ENCODE measurements at places on chromosomes 16 and 17.

- no peak for DNase-seq
Observed at GRCh38 chr17:19759568-19760549, 11.8 kb upstream of the ALDH3A1 start.

DNA sequence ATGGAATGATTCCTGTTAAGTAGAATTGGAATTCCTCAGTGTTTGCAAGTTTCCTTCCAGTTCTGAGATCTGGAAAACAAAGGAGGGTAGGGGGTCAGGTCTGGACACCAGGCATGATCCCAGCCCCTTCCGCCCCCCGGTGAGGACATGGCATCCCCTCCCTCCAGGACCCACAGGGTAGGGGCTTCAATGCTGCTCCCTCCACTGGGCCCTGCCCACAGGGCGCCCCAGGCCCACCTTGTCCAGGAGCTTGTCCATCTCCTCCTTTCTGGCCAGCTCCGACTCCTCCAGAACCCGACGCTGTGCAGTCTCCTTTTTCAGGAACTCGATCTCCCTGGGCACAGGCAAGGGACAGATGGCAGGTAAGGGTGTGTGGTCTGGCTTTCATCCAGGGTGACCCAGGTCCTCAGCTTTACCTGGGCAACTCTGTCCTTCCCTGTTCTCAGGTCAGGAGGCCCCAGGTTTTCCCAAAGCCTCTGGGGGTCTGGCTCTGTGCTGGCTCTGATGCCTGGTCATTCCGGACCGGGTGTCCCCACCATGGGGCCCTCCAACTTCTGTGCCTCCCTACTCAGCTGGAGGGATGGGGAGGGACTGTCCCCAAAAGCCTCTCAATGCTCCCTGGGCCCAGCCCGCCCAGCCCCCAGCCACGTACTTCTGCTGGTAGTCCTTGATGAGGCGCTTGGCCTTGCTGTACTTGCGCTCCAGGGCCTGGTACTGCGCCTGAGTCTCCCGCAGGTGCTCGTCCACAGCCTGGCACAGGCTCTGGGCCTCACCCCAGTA is 5.5 kb upstream of the SAMD14 start:
- DNase-seq = no peak

DNA sequence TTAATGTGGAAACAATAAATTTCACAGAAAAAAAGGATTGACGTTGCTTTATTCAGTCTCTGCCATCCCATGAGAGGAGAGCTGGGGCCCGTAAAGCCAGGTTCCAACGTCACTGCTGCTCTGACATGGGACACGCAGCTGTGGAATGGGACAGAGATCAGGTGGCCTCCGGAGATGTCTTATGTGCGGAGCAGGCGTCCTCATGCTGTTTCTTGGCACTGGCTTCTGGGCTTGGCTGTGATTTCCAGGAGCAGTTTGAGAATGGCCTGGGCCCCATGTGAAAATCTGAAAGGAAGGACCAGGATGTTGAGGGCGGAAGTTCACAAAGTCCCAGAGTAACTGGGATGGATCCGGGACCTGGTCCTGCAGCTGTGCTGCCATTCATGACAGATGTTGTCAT is 32.4 kb downstream of the NDEL1 start:
- no peak for DNase-seq

GRCh38 chr16:77807-78443 is at the start of gene MPG:
Gene MPG (plus strand): TSS chr16:78225. CDS start chr16:78310, 85 bp downstream.
- peak; percentile 92 for DNase-seq

DNA sequence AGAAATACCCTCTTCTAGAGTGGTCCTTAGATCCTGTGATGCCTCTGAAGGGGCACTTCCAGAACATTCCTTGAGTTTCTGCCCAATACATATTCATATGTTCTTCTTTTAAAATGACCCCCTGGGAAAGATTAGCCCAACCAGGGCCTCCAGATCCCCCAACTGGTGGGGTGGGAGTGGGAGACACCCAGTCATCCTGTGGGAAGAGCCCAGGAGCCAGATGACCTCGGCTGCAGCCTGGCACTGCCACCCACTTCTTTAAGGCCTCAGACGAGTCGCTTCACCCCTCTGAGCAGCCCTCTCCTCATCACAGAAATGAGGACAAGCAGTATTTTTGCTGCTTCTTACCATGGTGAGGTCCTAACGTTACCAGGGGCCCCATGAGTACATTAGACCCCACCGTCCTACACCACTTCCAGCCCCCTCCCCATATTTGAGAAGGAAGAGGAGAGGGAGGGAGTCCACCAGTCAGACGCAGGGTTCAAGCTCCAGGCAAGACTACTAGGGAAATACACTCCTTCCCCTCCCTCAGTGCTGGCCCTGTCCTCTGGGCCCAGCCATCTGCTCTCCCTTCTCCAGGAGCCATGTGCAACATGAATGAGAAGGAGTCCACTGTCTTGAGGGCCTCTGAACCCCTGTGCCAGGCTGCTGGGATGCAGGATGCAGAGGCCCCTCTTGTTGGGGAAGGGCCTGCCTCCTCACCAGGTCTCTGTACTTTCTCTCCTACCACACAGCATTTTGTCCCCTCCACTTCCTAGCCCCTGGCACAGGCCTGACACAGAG is 11.8 kb downstream of the MPO start:
- no peak for DNase-seq

GRCh38 chr17:6796887-6797490 is 21.0 kb downstream of the FBXO39 start:
- no peak for DNase-seq

GRCh38 chr16:5461141-5461540 is 363.5 kb upstream of the EEF2KMT start:
- no peak for DNase-seq

DNA sequence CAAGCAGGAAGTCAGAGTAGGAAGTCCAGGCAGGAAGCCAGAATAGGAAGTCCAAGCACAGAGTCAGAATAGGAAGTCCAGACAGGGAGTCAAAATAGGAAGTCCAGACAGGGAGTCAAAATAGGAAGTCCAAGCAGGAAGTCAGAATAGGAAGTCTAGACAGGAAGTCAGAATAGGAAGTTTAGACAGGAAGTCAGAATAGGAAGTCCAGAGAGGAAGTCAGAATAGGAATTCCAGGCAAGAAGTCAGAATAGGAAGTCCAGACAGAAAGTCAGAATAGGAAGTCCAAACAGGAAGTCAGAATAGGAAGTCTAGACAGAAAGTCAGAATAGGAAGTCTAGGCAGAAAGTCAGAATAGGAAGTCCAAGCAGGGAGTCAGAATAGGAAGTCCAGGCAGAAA is 105.3 kb upstream of the C16orf82 start:
- DNase-seq = no peak

DNA sequence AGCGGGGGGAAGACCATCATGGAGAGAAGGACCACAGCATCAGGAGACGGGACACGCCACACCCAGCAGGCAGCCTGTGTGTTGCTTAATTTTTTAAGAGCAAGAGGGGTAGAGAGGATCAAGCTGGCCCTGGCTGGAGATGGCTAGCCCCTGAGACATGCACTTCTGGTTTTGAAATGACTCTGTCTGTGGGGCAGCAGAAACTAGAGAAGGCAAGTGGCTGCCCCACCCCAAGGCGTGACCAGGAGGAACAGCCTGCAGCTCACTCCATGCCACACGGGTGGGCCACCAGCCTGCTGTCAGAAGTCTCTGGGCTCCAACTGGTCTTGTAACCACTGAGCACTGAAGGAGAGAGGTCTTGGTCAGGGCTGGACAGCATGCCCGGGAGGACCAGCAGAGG is 75.5 kb downstream of the SOCS1 start:
- DNase-seq = no peak

DNA sequence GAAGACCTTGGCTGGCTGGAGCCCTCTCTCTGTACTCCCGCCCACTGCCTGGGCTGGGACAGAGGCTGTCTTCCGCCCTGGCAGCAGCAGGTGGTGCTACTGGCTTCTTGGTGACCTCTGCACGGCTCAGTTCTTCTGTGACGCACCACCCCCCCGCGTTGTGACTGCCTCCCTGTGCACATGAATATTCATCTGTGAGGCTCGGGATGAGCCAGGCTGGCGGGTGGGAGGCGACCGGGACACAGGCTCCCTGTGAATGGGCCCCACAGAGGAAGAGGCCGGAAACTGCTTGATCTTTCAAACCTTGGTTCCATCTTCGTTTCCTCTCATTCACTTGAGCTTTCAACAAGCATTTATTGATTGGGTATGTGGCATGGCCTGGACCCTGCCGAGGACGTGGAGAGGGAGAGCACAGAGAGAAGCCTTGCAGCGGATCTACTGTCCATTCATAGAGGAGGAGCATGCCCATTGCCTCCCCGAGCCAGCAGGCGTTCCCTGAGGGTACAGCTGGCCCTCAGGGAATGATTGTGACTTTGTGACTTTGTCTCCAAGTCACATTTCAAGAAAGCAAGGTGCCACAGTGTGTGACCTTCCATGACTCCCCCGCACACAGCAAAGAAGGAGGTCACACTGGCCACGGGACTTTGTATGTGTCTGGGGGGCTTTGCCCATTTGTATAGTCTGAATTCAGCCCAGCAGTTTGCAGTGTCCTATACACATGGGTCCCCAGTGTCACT is 45.0 kb downstream of the B9D1 start:
- peak; percentile 85 for DNase-seq

GRCh38 chr16:66326991-66327513 is 39.4 kb upstream of the CDH5 start:
- DNase-seq = no peak

GRCh38 chr17:72387487-72387886 is 266.7 kb downstream of the SOX9 start:
- no peak for DNase-seq

DNA sequence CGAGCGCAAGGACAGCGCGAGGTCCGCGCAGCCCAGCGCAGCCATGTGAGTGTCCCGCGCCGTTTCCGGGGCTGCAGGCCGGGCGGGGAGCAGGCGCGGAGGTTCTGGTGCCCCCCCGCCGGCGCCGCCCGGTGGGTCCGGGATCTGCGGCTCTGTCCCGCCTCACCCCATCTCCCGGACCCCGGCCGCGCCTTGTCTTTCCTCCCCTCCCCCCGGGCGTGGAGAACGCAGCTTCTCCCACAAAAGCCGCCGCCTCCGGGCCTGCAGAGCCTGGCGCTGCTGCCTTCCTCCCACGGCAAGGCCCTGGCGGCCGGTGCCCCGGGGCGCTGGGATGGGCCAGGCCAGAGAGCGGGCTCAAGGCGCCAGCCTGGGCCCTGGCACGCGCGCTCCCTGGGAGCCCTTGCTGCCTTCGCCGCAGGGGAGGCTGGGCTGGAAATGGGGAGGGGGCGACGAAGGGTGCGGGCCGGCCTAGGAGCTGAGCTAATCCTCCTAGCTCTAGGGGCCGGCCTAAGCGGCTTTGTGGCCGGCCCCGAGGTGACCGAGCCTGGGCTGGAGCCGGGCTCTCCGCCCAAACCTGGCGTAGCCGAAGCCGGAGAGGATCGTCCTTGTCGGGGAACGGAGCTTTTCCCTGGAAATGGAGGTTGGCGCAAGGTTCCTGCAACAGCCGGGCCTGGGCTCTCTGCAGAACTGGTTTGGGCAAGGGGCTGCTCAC is 397 bp downstream of the RIPOR1 start:
- peak; percentile 50 for DNase-seq

GRCh38 chr16:55179852-55180585 is 144.0 kb upstream of the IRX6 start:
- DNase-seq = no peak

GRCh38 chr16:30605158-30605557 is 5.0 kb downstream of the ZNF689 start:
- DNase-seq = no peak

DNA sequence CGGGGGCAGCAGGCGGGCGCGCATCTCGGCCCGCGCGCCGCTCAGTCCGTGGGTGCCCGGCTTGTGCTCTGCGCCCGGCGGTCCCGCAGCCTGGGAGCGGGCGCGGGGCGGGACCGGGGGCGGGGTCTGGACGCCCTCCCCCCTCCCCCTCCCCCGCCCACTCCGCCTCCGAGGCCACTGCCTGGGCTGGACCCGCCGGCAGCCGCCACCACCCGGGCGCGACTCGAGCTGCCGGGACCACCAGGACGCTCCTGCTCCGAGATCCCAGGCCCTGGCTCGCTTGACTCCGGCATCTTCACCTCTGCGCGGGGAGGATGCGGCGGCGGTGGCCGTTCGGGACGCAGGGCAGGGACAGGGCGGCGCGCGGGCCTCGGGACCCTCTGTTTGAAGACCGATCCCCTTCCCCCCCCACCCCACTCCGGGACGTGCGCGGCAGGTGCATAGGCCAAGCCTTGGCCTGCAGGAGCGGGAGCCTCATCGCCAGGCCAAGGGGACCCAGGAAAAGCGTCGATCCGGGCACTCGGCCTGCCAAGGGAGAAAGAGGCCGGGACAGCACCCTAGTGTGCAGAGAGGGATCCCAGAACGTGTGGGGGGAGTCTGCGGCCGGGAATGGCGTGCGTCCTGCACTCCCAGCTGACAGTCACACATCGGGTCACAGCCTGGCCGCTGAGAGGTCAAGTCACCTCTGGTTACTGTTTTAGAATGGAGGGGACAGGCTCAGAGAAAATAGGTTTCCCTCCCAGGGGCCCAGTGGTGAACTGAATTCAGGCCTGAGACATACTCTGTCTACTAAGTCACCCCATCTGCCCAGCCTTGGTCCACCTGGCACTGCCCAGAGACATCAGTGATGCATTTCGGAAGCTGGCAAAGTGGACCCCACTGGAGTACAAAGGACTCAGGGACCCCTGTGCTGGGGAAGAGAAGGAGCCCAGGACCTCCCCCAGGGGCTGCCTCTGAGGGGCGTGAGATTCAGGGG is at the start of gene HS3ST6:
Gene HS3ST6 (minus strand): TSS at position 65 of the 976 bp plus-strand sequence. CDS start 92 bp downstream, outside the sequence.
- no peak for DNase-seq

- no peak for DNase-seq
Observed at GRCh38 chr17:41559548-41559947, 12.3 kb downstream of the KRT9 start.

DNA sequence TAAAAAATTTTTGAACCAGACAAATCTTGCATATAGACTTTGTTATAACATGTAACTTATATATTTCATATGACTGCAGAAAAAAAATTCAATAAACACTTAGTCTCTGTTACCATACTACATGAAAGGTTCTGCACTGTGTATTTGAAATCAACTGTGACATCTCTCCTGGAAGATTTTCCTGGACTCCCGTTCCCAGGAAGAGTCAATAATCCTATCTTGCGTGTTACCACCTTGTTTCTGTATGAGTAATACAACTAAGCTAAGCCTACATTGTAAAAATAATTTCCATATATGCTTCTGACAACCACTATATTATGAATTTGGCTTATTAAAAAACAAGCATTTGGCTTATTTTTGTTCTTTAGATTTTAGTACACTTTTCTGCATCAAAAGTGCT is 665.6 kb upstream of the SOX9 start:
- no peak for DNase-seq

DNA sequence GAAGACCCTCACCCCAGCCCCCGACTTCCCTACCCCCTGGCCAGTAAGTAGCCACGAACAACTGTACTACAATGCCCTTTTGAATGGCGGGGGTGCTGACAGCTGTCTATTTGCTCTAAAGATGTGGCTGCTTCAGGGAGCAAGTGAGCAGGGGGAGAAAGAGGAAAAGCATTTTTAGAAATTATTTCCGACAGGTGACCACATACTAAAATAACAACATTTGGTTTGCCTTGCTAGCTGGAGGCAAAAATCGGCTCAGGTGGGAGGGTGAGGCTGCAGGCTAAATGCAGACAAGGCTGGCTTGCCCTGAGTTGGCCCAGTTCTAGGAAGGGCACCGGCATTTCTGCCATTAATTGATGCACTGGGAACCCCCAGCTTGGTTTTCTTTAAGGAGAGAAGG is 188.5 kb downstream of the XYLT1 start:
- DNase-seq = no peak
